Activated CD4-positive, alpha-beta T cell treated with anti-CD3 and anti-CD28 coated beads, Interleukin-2, amount 10 ng/mL, durations not matched to agents 7 days and 5 days (primary cell): ENCODE measurements at places on chromosomes 4 and X. TPM values are rescaled to one million over a fixed set of nuclear protein-coding genes. Genes with fewer than 3 reads are reported as not detected.

Gene ZNF185
- total RNA-seq: 1.0 TPM

Gene TLR2
- 0.97 TPM for total RNA-seq

Gene AVPR2
- total RNA-seq: not detected

Gene RTL3
- not detected for total RNA-seq

Gene UGT2B7
- not detected for total RNA-seq

Gene HOPX
- total RNA-seq: 72.3 TPM

GRCh38 chrX:133995759-133996158 is 10.4 kb upstream of the GPC3 start:
- no peak for DNase-seq

DNA sequence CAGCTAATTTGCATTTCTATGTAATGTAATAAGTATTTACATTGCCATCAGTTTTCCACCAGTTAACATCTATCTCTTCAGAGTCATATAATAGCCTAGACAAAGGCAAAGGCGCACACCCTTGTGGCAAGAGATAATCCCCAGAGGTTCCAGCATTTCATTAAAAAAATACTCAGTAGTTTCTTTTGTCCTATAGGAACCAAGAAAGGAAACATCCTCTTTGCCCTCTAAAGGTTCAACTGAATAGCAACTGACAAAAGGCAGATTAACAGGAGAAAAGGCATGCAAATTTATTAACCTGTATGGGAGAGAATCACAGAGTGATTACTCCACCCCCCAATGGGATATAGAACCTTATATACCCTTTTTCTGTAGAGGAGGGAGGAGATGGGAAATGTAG is 48.4 kb downstream of the MAGEB17 start:
- DNase-seq: no peak

DNA sequence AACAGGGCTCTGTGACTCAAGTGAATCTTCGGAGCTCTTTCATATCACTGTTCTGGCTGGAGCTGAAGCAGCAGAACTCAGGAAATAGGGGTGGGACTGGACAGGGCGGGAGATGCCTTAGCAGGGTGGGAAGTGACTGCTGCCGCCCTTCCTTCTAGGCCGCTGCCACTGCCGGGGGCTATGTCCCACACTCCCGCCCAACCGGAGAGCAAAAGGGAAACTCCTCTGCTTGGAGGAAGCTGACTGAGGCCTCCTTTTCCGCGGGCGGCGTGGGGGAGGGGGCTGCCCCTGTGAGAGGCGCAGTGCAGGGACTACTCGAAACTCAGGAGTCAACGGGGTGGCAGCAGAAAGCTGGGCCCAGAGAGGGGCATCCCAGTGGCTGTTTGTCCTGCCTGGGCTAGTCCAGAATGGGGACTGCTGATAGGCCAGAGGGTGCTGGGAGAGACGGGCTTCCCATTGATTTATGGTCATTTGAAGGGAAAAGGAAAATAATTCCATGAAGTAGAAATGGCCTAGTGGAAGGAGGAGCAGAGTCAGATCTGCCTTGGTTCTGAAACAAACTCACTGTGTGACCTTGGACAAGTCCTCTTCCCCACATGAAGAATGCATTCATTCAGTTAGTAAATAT is 36.9 kb downstream of the STARD8 start:
- DNase-seq: no peak

DNA sequence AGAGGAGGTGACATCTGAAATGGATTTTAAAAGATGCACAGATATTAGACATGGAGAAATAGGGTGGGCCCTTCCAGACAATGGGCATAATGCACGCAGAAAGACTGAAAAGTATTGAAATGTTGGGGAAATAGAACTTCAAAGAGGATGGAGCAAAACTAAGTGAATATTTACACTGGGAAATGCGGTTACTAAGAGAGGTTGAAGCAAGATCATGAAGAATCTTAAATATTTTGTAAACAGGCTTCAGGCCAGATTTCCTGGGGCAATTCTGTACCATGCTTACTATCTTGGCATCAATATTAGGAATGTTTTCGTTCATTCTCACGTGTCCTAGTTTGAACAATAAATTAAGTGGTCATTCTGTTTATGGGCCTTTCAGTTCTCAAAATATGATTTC is 216.3 kb downstream of the ADAMTS3 start:
- no peak for DNase-seq
